ENCODE measurements at places on chromosomes 1 and 21. TPM values are rescaled to one million over a fixed set of nuclear protein-coding genes. Genes with fewer than 3 reads are reported as not detected.

APCS gene
- not detected for total RNA-seq

SERBP1 gene
- 171 TPM for total RNA-seq

C1QTNF12 gene
- total RNA-seq, result 0.83 TPM

KRTAP10-3 gene
- total RNA-seq, result not detected

OR2L8 gene
- not detected for total RNA-seq

DPT gene
- total RNA-seq, result 0.18 TPM

ZBTB8A gene
- total RNA-seq, result 6.5 TPM

CHD1L gene
- total RNA-seq, result 33.2 TPM

HUNK gene
- under 0.01 TPM for total RNA-seq

RGS8 gene
- not detected for total RNA-seq

PIGR gene
- not detected for total RNA-seq

OLFM3 gene
- total RNA-seq, result not detected

SLC19A2 gene
- total RNA-seq, result 8.1 TPM

VAV3 gene
- total RNA-seq, result under 0.01 TPM

JAM2 gene
- 6.9 TPM for total RNA-seq

S100A3 gene
- total RNA-seq, result 10.4 TPM

FMN2 gene
- total RNA-seq, result 3.2 TPM

TFF2 gene
- not detected for total RNA-seq

OR2L2 gene
- under 0.01 TPM for total RNA-seq

DCST2 gene
- total RNA-seq, result under 0.01 TPM

TAL1 gene
- under 0.01 TPM for total RNA-seq

LCE3D gene
- not detected for total RNA-seq

AADACL4 gene
- 0.83 TPM for total RNA-seq

RHD gene
- total RNA-seq, result not detected

CXADR gene
- 2.0 TPM for total RNA-seq

KIF26B gene
- 25.8 TPM for total RNA-seq

ATP1A4 gene
- not detected for total RNA-seq

AIDA gene
- total RNA-seq, result 41.1 TPM

LCE2A gene
- total RNA-seq, result not detected

AMPD1 gene
- not detected for total RNA-seq

DNASE2B gene
- total RNA-seq, result not detected

CFHR3 gene
- not detected for total RNA-seq

PDZK1 gene
- 0.28 TPM for total RNA-seq

OR2L13 gene
- not detected for total RNA-seq

PDC gene
- 0.28 TPM for total RNA-seq

CFAP57 gene
- total RNA-seq, result 0.28 TPM

AIRE gene
- 0.09 TPM for total RNA-seq

DNALI1 gene
- total RNA-seq, result 4.0 TPM

SAMSN1 gene
- total RNA-seq, result not detected

LCE1D gene
- total RNA-seq, result not detected

GPR37L1 gene
- total RNA-seq, result under 0.01 TPM

HSD3B2 gene
- not detected for total RNA-seq

MROH9 gene
- not detected for total RNA-seq

OXCT2 gene
- 1.7 TPM for total RNA-seq

KRTAP19-6 gene
- total RNA-seq, result not detected

CSMD2 gene
- 1.6 TPM for total RNA-seq

MNDA gene
- not detected for total RNA-seq

PLA2G2D gene
- not detected for total RNA-seq

NFIA gene
- 4.0 TPM for total RNA-seq
